Stimulated activated CD4-positive, alpha-beta T cell treated with anti-CD3 and anti-CD28 coated beads, Interleukin-4, amount 100 ng/mL, for 1 hour (primary cell): ENCODE measurements at places on chromosomes 12 and 14.

- no peak for DNase-seq
Measured at GRCh38 chr12:106767954-106768822, 6.3 kb upstream of the RIC8B start.

- no peak for DNase-seq
Measured at GRCh38 chr14:53912021-53912420, 44.6 kb downstream of the BMP4 start.

GRCh38 chr12:109540526-109541412 is 32.5 kb downstream of the MMAB start:
- no peak for DNase-seq

DNA sequence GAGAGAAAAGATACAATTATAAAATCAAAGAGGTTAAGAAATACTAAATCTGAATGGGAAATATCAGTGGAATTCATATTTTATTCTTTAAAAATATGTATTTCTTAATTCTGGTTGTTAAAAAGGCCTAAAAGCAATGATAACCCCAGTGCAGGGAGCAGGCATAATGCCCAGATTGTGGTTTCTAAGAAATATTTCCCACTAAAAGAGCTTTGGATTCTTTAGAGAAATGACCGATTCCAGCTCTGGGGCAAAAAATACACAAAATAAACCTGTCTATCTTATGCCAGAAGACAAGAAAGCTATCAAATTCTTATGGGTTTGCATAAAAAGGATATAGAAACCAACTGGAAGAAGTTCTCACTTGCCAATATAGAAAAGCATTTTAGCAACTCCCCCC is 71.6 kb downstream of the PDE6H start:
- DNase-seq, result no peak
